Aortic smooth muscle cell (primary cell): ENCODE measurements at places on chromosomes 2 and 18. TPM values are rescaled to one million over a fixed set of nuclear protein-coding genes. Genes with fewer than 3 reads are reported as not detected.

The KIF5C gene
- 0.06 and 0.13 TPM in 2 replicates for total RNA-seq

The POTEJ gene
- not detected in 2 replicates for total RNA-seq

The PHOSPHO2 gene
- 1.6 and 1.8 TPM in 2 replicates for total RNA-seq

The TSPYL6 gene
- not detected in 2 replicates for total RNA-seq

The AGBL5 gene
- 16.5 and 20.5 TPM in 2 replicates for total RNA-seq

The TTN gene
- 5.6 and 6.9 TPM in 2 replicates for total RNA-seq

The C18orf54 gene
- total RNA-seq = 3.6 and 3.9 TPM in 2 replicates

The SCRN3 gene
- 34.0 and 37.2 TPM in 2 replicates for total RNA-seq

The ZBTB7C gene
- total RNA-seq = 0.31 and 0.53 TPM in 2 replicates

The GKN2 gene
- not detected in 2 replicates for total RNA-seq

The PTPN18 gene
- 14.7 and 14.9 TPM in 2 replicates for total RNA-seq

The MOGAT1 gene
- total RNA-seq = not detected in 2 replicates

The PARD3B gene
- 6.2 and 9.6 TPM in 2 replicates for total RNA-seq

The SERPINB2 gene
- 2.4 and 19.8 TPM in 2 replicates for total RNA-seq

The PAIP2B gene
- total RNA-seq = 0.12 and 0.26 TPM in 2 replicates

The DSG4 gene
- total RNA-seq = not detected in 2 replicates

The C2orf78 gene
- total RNA-seq = not detected in 2 replicates

The HOXD9 gene
- not detected in 2 replicates for total RNA-seq

The GALNT5 gene
- 28.8 and 64.5 TPM in 2 replicates for total RNA-seq

The SLC4A3 gene
- total RNA-seq = 0.40 and 0.50 TPM in 2 replicates

The TLX2 gene
- total RNA-seq = 0.06 TPM in 1 of 2 replicates, not detected in the other

The TGFBRAP1 gene
- 14.9 and 16.8 TPM in 2 replicates for total RNA-seq

The ACMSD gene
- not detected in 2 replicates for total RNA-seq

The IL1B gene
- 0.50 and 0.53 TPM in 2 replicates for total RNA-seq

The CDCA7 gene
- 0.56 and 0.92 TPM in 2 replicates for total RNA-seq

The IGFBP5 gene
- total RNA-seq = 139 and 270 TPM in 2 replicates

The TDRD15 gene
- total RNA-seq = not detected in 2 replicates

The SP5 gene
- not detected in 2 replicates for total RNA-seq

The PAX8 gene
- total RNA-seq = 0.13 and 0.19 TPM in 2 replicates

The LINC00305 gene
- total RNA-seq = not detected in 2 replicates

The AKAIN1 gene
- not detected in 2 replicates for total RNA-seq

The ARPC2 gene
- total RNA-seq = 403 and 416 TPM in 2 replicates

The FOXD4L1 gene
- total RNA-seq = 0.06 and 0.13 TPM in 2 replicates

The SLC40A1 gene
- 22.6 and 69.0 TPM in 2 replicates for total RNA-seq

The DNAH6 gene
- under 0.01 and 0.13 TPM in 2 replicates for total RNA-seq

The G6PC2 gene
- not detected in 2 replicates for total RNA-seq

The PIEZO2 gene
- 0.31 and 4.1 TPM in 2 replicates for total RNA-seq

The HOXD12 gene
- total RNA-seq = not detected in 2 replicates

The CCBE1 gene
- total RNA-seq = 26.0 and 38.0 TPM in 2 replicates

The NT5DC4 gene
- not detected in 2 replicates for total RNA-seq

The ERBB4 gene
- 7.7 and 17.0 TPM in 2 replicates for total RNA-seq

The NYAP2 gene
- not detected in 2 replicates for total RNA-seq

The SLC38A11 gene
- 0.06 TPM in 1 of 2 replicates, not detected in the other for total RNA-seq

The RTP5 gene
- not detected in 2 replicates for total RNA-seq
